ENCODE measurements at places on chromosomes 5 and 9.

GRCh38 chr5:181138258-181138657 lies 7.3 kb upstream of the OR2V1 start:
- DNase-seq, result no peak

GRCh38 chr5:173498286-173498685 lies 118.2 kb downstream of the BOD1 start:
- DNase-seq, result no peak

DNA sequence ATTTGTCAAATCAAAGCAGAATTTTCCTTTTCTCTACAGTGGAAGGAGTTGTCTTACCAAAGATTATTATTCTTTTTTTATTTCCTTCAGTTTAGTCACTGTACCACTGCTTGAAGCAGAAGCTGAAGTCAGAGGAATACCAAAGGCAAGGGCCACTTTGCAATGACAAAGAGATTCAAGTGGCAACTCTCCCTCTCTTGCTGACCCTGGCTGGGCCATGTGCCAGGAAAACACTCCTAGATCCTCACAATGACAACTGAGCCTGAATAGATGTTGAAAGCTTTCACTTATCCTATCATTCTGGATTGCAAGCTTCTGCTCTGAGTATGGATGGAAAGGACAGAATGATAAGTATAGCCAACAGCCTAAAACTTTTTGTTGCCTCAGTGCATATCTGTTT lies 618.3 kb downstream of the NR2F1-AS1 start:
- DNase-seq, result no peak

DNA sequence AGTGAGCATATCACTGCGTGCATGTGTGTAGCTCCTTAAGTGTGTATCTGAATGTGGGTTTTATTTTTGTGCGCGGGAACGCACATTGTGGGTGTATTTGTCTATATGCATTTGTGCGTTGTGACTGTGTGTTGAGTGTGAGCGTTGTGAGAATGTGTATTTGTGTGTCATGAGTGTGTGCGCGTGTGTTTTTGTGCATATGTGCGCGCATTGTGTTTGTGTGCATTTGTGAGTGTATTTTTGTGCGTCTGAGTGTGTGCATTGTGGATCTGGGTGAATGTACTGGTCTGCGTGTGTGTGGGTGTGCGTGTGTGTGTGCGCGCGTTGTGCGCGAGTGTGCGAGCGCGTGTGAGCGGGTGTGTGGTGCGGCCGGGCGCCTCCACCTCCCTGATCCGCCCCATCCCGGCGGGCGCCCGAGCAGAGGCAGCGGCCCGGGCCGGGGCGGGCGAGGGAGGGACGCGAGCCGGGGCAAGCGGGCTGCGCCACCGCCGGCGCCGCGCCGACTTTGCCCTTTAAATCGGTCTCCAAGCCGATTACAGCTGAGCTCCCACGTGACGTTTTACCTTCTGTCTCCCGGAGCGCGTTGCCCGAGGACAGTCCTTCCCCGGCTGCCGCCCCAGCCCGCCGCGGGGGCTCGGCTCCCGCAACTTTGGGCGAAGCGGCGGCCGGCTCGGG lies at the start of gene RASGRF2:
RASGRF2 (plus strand) TSS at position 596 of the 675 bp plus-strand sequence. CDS start 376 bp downstream, outside the sequence.
- DNase-seq, result peak; percentile 76

DNA sequence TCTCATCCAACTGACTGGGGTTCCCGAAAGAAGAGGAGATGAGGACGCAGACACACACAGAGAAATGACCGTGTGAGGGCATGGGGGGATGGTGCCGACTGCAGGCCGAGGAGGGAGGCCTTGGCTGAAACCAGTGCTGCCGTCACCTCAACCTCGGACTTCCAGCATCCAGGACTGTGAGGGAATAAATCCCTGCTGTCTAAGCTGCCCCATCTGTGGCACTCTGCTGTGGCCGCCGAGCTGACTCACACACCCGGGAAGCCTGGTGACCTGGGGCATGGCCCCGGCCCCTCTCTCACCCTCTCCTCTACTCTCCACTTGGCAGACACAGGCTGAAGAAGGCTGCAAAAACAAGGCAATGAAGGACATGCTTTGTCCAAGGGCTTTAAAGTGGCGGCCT lies 4.4 kb upstream of the COL5A1 start:
- DNase-seq, result peak; percentile 66

- DNase-seq, result no peak
These were observed 176.0 kb downstream of the MSX2 start for GRCh38 chr5:174900240-174900865.

- peak; percentile 29 for DNase-seq
These were observed 7.6 kb upstream of the CAMSAP1 start for GRCh38 chr9:135914921-135915320.

GRCh38 chr5:68376935-68377334 lies 161.4 kb downstream of the PIK3R1 start:
- no peak for DNase-seq

DNA sequence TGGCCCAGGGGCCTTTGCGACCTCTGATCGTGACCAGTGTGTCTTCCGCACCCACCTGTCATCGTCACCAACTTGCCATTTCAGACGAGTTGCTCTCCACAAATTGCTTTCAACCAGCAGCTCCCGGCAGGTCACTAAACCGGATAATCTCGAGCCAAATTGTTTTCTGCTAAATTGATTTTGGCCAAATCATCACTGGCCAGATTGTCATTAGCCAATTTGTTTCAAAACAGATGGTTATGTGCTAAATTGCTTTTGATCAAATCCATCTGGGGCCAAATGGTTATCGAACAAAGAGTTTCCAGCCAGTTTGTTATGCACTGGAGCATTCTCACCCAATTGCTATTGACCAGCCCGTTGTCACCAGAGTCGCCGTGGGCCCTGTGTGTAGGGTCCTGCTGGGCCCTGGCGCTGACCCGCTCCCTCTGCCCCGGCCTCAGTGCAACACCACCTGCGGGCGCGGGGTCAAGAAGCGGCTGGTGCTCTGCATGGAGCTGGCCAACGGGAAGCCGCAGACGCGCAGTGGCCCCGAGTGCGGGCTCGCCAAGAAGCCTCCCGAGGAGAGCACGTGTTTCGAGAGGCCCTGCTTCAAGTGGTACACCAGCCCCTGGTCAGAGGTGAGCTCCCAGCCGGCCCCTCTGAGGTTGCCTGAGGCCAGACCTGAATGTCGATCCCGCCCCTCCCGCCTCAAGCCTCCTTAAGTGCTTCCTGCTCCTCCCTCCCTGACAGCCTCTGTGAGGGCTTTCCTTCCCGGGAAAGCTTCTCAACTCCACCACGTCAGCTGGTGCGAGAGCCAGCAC lies 35.6 kb downstream of the ADAMTSL2 start:
- no peak for DNase-seq

- DNase-seq, result no peak
These were observed 3.2 kb upstream of the TLE4 start for GRCh38 chr9:79568337-79569101.

GRCh38 chr9:78371981-78372380 lies 75.1 kb downstream of the PSAT1 start:
- no peak for DNase-seq

- no peak for DNase-seq
These were observed 929.5 kb upstream of the C9orf72 start for GRCh38 chr9:28502741-28503140.

DNA sequence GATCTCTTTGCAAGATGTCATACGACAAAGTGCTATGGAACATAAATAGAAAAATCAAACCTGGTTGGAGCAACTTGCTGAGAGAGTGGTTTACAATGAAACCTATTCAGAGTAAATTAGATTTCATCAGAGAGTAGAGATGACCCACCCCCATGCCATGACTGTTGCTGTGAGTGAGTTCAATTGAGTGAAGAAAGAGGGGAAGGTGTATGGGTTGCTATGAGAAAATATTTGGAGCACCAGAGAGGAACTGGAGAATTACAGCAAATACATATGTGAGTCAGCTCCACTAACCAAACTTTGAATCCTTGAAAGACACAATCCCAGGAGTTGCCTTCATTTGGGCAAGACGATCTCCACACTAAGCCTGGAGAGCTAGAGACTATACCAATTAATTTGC lies 217.2 kb downstream of the RFX3 start:
- DNase-seq, result no peak

DNA sequence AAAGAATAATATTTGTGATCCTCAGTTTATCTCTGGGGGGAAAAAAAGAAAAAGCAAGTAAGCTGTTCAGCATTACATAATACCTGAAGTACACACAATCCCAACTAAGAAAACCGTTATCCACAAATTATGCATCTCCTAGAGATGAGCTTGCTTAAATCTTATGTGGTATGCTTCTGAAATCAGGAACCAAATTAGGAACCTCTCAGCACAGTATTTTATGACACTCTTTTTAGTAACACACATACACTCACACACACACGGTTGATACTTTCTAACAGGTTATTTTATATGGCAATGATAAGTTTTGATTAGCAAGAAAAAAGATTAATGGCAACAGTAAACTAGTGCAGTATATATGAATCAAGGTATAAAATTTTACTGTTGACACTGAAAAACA lies 1.2 kb upstream of the ZNF510 start:
- no peak for DNase-seq

- no peak for DNase-seq
These were observed 36.4 kb upstream of the NKX2-5 start for GRCh38 chr5:173271419-173271818.

GRCh38 chr5:37174928-37175327 lies 74.2 kb downstream of the CPLANE1 start:
- no peak for DNase-seq

Data from spleen (tissue), 13 donors.